Epithelial cell of esophagus (primary cell): ENCODE measurements at places on chromosomes 3 and 15.

- peak; percentile 54 for DNase-seq
Observed at GRCh38 chr3:173733029-173733652, 335.6 kb downstream of the NLGN1 start.

GRCh38 chr15:40986820-40987219 lies 33.5 kb downstream of the CHAC1 start:
- no peak for DNase-seq

- DNase-seq: no peak
Observed at GRCh38 chr3:182981038-182981380, 671 bp upstream of the DCUN1D1 start.

GRCh38 chr3:190404715-190405114 lies 16.8 kb downstream of the CLDN16 start:
- peak; percentile 36 for DNase-seq

- no peak for DNase-seq
Observed at GRCh38 chr15:87547470-87548181, 708.9 kb downstream of the NTRK3 start.

GRCh38 chr3:48345946-48346572 lies 12.6 kb upstream of the SPINK8 start:
- no peak for DNase-seq

DNA sequence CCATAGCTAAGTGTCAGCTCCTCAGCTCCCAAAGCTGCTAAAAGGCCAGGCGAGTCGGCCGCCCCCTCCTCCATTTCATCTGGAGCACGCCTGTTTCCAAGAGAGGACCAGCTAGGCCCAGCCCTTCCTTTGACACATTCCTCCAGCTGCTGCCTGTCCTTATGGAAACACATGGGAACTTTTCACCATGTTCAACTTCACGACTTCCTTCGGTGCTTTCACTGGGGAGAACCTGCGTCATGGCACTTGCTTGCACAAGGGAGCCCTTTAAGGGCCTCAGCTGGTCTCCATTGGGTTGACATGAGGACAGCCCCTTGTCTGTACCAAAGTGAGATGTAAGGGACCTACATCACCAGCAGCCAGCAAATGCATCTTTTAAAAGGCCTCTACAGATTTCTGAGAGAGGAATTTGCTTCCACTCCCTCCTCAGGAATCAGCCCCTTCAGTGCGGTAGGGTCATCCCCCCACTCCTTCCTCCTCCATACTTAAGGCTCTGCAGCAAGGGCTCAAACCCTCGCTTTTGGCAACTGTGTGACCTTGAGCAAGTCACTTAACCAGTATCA lies 2.1 kb downstream of the MAGI1 start:
- no peak for DNase-seq

DNA sequence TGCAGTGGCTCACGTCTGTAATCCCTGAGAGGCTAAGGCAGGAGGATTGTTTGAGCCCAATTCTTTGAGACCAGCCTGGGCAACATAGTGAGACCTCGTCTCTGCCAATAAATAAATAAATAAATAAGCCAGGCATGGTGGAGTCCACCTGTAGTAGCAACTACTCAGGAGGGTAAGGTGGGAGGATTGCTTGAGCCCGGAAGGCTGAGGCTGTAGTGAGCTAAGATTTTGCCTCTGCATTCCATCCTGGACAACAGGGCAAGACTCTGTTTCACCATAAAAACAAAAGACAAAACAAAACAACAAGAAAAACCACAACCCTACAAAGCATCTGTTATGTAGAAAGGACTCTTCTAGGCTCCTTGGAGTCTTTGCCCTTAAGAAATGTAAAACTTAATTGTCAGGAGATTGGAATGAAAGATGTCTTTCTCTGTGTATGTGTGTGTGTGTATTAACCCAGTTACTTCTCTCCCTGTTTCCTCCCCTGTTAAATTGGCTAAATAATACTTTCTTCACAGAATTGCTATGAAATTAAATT lies 9.5 kb downstream of the NECTIN3 start:
- no peak for DNase-seq

GRCh38 chr3:63279005-63279841 lies 1.1 kb downstream of the SYNPR start:
- no peak for DNase-seq

GRCh38 chr15:74193299-74193718 lies 9.3 kb downstream of the STRA6 start:
- DNase-seq: peak; percentile 98

GRCh38 chr3:28124882-28125281 lies 116.5 kb upstream of the CMC1 start:
- no peak for DNase-seq

- DNase-seq: no peak
Observed at GRCh38 chr15:95096651-95097050, 865.3 kb downstream of the MCTP2 start.

DNA sequence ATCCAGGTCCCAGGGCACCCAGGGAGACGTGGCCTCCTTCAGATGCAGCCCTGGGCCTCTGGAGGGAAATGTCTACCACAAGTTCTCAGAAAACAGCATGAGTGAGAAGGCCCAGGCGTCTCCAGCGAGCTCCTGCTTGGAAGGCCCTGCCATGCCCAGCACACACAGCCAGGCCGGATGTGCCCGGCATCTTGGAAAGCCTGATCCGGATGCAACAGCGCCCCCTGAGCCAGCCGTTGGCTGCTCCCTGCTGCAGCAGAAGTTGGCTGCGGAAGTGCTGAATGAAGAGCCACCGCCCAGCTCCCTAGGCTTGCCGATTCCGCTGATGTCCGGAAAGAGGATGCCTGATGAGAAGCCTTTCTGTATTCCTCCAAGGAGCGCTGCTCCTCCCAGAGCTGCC lies 856 bp downstream of the NPAP1 start:
- no peak for DNase-seq
